ENCODE measurements at places on chromosomes 7 and 10.

GRCh38 chr7:46468753-46469356, 547.8 kb upstream of the IGFBP3 start:
- DNase-seq = no peak

DNA sequence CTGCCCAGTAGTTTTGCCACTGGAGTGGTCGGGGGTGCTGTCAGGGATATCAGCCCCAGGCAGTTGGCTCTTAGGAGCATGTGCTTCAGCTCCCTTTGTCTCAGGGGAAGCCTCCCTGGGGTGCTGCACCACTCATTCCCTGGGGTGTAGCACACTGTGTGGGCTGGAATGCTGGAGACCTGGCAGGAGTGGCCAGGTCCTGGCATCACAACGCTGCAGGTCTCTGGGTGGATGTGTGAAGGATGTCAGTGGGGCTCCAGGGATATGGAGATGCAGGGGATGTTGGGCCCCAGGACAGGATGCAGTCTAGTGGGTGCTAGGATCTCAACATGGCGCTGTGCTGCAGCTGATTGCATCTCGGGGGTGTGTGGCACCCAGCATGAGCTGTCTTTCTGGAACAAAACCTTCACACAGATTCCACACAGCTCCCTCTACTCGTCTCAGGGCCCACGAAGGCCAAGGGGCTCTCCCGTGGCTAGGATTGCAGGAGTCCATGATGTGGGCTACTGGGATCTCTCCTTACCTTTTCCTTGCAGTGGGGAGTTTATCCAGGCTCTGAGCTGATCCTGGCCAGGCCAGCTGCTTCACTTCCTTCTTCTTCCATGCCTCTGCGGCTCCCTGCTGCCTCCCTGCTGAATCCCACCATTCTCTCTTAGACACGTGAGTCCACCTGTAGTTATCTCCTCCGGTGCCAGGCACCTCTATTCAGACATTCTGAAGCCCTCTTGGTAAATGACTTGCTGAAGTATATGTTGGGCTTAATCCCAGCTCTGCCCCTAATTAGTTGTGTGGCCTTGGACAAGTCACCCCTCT, 295.1 kb downstream of the RPS24 start:
- DNase-seq = no peak

DNA sequence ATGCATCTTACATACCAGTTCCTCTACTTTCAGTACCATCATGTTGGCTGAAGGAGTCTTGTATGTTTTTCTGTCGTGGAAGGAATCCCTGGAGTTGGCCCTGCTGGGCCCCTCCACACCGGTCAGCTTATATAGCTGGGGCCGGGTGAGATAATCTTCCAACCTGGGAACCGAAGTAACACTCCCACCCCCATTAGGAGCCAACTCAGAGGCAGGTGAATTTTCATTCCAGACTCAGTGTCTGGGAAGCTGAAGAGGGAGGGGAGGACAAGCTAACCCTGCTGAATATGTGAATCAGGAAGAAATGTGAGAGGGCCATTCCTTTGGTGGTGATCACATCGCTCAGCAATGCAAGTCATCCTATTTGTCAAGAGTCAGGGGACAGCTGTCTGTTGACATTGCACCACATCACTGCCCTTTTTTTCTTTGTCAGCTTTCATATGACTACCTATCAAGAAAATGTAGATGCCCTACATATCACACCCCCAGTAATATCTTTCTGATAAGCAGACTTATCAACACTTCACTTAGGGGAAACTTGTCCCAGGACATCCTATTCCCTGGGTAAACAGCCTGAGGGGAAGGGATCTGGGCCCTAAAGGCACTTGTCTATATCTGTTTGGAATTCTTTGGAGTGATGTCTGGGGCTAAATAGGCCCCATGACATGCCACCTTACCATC, at the start of gene ANKRD1:
Gene ANKRD1, minus strand, starts transcription at position 102 of the 681 bp plus-strand sequence. Its CDS starts 60 bp downstream, at position 42.
- no peak for DNase-seq

GRCh38 chr7:134905375-134905774, 80.9 kb upstream of the AGBL3 start:
- no peak for DNase-seq

GRCh38 chr10:79561257-79561656, 1.1 kb upstream of the SFTPA2 start:
- no peak for DNase-seq

GRCh38 chr7:71935674-71936073, 476.5 kb downstream of the CALN1 start:
- no peak for DNase-seq

- DNase-seq = peak; percentile 29
Measured at GRCh38 chr10:97640868-97641811, 669 bp downstream of the PI4K2A start.

DNA sequence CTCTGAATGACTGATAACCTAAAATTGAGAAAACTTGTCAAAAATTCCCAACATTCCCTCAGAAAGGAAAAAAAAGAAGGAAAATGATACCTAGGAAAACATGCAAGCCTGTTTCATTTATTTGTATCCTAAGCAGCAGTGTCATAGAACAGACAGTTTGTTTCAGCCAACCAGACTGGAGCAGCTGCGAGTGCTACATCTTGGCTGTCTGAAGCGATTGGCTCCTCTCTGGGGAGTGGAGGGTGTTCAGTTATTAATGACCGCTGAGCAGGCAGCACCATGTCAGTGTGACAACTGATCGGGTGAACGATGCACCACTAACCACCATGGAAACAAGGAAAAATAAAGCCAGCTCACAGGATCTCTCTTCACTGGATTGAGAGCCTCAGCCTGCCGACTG, at the start of gene LRRN3:
Gene LRRN3, plus strand, starts transcription at position 282 of the 400 bp plus-strand sequence. CDS start 31,646 bp downstream, outside the sequence.
- DNase-seq = peak; percentile 21

DNA sequence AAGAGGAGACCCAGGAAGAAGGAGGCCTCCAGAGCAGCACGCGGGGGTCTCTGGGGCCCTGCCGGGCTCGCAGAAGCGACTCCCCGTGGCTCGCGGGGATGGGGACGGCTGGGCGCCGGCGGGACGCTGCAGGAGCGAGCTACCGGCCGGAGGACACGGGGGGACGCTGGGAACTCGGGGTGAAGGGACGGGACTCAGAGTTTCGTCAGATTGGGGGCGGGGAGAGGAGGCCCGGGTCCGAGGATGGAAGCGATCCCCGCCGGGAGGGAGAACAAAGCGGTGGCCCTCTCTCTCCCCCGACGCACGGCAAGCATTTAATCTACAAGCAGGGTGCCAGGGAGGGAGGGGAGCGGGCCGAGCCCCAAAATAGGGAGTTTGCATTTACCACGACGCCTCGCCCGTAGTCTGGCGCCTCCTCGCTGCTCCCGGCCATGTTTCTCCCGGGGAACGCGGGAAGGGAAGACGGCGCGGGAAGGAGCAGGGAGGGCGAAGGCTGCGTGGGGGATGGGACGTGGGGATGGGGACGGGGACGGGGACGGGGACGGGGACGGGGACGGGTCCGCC, at the start of gene PRTFDC1:
Gene PRTFDC1, minus strand, starts transcription at position 464 of the 564 bp plus-strand sequence. Its CDS starts 31 bp downstream, at position 433.
- DNase-seq = no peak

DNA sequence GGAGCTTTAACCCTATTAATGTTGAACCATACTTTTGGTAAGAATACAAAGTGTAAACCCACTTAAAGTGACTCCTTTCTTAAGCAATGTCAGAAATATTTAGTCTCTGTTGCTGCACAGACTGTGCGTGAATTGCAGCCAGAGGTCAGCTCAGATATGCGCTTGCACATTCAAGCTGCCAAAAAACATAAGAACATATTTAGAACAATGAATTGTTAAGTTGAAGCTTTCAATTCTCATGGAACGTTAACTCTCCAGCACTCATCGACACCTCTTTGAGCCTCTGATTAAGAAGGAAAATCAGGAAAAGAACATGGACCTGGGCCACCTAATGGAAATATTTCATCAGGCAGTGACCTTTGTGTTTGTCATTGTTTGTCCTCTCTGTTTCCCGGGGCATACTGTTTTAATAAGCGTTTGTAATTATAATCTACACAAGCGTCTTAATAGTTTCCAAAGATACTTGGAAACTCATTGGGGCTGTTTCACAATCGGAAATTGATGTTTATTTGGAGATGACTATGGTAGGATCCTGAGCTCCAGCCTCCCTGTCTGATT, 193.0 kb upstream of the CELF2 start:
- no peak for DNase-seq

DNA sequence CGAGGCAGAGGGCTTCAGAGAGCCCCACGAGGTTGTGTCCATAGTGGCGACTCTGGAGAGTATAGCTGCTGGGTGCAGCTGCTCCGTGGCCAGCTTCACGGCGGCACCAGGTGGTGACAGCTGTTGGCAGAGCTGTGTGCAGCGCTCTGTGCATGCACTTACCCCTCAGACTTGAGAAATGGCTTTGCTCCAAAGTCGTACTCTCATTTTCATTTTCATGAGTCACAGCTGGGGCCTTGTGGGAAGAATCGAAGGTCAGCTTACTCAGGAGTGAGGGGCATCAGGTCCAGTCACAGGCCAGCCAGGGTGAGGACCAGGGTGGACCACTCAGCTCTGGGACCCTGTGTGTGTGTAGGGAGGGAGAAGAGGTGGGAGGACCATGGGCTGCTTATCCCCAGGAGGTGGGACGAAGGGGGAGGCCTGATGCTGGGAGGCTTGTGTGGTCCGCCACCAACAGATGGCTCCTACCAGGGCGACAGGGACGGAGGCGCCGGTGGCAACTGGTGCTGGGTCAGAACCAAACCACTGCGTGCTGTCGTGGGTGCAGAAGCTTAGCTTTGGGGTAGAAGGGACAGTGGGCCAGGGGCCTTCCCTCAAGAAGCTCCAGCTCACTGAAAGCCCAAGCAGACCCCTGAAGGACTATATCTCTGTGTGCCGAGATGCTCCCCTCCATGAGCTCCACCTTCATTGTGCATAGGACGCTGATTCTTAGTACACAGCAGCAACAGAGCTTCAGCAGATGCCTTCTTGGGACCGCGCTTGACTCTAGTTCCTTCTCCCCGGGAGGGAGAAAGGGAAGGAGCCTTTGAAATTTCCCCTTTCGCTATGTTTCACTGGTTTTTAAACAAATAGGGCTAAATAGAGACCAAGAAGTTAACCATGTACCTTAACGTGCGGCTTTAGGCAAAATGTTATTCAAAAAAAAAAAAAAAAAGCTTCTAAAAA, 225.0 kb downstream of the CELF2 start:
- DNase-seq = no peak

DNA sequence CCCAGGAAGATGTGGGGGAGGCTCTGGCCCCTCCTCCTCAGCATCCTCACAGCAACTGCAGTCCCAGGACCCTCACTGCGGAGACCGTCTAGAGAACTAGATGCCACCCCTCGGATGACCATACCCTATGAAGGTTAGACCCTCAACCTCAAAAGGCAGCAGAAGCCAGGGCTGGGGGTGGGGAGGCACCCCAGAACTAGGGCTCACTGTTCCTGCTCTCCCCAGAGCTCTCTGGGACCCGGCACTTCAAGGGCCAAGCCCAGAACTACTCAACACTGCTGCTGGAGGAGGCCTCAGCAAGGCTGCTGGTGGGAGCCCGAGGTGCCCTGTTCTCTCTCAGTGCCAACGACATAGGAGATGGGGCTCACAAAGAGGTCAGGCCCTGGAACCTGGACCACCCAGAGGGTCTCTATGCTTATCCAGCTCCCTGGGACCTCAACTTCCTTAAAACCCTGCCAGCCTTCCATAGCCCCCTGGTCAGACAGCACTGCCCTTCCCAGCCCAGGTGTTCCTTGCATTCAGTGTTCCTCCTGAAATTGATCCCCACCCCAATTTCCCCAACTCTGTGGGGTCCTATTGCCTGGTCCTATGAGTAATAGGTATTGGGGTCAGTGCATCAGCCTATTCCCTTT, 3.7 kb downstream of the SEMA4G start:
- DNase-seq = no peak

DNA sequence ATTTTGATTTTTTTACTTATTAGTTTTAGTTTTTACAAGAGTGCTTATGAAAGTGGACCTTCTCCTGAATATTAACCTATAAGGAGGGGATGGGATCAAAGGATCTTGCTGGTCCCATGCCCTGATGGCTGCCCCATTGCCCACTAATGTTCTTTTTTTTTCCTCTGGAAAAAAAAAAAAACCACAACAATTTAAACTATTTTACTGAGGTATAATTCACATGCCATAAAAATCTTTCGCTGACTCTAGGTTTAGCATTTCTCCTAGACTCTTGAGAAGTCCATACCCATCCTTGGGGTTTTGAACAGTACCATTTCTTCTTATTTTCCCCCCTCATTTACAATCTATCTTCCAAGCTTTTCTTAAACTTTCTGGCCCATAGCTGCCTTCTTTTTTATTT, 481.8 kb downstream of the TFEC start:
- no peak for DNase-seq

GRCh38 chr10:20396205-20396604, 500.9 kb downstream of the NEBL start:
- DNase-seq = no peak

DNA sequence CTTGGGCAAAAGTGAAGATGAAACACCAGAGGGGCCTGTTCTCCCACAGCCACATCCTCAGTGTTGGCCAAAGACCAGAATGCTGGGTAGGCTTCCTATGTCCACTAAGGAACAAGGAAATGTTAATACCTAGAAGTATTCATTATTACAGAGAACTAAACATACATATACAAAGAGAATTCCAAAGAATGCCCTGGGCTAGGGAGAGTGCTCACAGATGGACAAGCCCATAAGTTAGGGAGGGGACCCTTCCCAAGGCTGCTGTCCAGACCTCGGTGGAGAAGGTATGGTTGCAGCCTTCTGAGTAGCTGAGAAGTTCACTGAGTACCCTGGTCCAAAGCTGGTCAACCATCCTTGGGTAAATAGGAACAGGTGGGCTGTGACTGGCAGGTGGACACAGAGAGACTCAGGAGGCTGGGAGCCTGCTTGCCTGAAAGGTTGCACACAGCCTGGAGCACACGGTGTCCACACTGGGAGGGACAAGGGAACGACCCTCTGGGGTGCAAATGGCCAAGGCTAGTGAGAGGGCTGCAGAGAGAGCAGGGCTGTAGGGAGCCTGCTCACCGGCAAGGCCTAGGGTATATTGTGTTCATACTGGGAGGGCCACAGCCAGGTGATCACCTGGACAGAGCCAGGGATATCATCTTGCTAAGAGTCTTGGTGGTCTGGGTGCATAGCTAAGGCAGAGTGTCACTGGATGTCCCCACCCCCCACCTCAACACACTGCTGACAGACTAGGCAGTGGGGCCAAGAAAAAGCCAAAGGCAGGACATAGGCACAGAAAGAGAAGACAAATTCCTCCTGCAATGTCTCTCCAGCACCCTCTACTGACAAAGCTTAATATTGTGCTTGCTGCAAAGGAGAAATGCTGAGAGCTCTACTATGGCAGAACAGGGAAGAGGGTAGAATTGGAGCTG, 40.3 kb downstream of the CPVL start:
- DNase-seq = no peak

- no peak for DNase-seq
Measured at GRCh38 chr7:40726559-40726958, 591.8 kb downstream of the SUGCT start.

DNA sequence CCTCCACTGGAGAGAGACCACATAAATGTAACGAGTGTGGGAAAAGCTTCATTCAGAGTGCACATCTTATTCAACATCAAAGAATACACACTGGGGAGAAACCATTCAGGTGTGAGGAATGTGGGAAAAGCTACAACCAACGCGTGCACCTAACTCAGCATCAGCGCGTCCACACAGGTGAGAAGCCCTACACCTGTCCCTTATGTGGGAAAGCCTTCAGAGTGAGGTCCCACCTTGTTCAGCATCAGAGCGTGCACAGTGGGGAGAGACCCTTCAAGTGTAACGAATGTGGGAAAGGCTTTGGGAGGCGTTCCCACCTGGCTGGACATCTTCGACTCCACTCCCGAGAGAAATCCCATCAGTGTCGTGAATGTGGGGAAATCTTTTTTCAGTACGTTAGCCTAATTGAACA, 20.6 kb downstream of the FAM200A start:
- no peak for DNase-seq
